Stimulated activated CD8-positive, alpha-beta memory T cell treated with anti-CD3 and anti-CD28 coated beads, Interleukin-15, amount 100 ng/mL, for 1 hour (primary cell): ENCODE measurements at places on chromosomes 6 and 20.

- DNase-seq = no peak
These were observed 62.8 kb downstream of the TBXT start for GRCh38 chr6:166104872-166105271.

GRCh38 chr6:53862662-53863462 is 68.1 kb downstream of the LRRC1 start:
- DNase-seq = no peak

GRCh38 chr6:142698751-142699150 is 246.2 kb downstream of the HIVEP2 start:
- DNase-seq = no peak

- no peak for DNase-seq
These were observed 94.0 kb downstream of the SGK1 start for GRCh38 chr6:134223796-134224420.

- no peak for DNase-seq
These were observed 411.5 kb downstream of the PKHD1 start for GRCh38 chr6:51675922-51676275.

DNA sequence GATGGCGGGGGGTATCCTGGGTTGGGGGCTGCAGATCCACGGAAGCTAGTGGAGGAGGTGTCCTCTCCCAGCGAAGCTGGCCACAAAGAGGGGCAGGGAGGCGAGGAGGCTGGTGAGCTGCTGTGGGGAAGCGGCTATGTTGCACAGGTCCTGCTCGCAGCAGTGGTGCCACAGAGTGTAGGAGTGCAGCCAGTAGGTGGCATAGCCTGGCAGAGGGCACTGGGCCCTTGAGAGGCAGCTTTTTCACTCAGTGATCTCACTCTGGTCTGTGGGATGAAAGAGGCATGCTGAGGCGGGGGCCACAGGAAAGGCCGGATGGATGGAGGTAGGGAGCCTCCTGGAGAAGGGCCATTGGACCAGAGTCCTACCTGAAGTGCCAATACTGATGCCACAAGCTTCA is 2.9 kb upstream of the LY6G6D start:
- no peak for DNase-seq

- no peak for DNase-seq
These were observed 250.9 kb upstream of the RREB1 start for GRCh38 chr6:6856538-6857523.

DNA sequence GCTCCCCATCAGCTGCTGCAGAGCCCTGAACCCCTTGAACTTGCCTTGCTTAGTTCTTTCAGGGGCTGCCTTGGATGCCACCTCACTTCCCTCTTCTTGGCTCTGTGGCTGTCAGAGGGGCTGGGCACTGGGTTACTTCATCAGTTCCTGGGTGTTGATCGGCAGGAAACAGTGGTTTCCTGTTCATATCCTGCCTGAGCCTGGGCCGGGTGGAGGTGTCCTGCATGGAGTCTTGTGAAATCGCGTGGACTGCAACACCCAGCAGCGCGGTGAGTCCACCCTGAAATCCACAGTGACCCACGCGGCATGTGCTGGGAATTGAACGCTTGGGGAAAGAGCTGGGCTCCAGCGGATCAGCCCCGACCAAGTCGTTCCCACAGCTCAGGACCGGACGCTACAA is 97.5 kb downstream of the CDH26 start:
- no peak for DNase-seq

GRCh38 chr6:154261688-154262397 is 94.8 kb downstream of the IPCEF1 start:
- no peak for DNase-seq

DNA sequence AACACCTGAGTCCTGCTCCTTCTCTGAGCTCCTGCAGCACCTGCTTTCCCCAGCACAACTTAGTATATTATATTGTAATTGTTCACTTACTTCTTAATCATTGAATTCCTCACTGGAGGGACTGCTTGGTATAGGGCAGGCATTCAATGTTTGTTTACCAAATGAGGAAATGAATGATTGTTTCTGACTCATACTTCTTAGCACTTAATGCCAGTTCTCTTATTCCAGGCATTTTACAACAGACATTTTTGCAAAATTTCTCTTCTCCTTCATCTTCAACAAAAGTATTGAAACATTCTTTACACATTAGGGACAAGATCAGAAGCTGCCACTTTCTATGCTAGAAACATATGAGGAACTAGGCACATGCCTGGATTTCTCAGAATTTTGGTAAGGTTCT is 119.4 kb downstream of the TBX18 start:
- no peak for DNase-seq

GRCh38 chr20:44314870-44315269 is 3.9 kb upstream of the FITM2 start:
- DNase-seq = no peak

DNA sequence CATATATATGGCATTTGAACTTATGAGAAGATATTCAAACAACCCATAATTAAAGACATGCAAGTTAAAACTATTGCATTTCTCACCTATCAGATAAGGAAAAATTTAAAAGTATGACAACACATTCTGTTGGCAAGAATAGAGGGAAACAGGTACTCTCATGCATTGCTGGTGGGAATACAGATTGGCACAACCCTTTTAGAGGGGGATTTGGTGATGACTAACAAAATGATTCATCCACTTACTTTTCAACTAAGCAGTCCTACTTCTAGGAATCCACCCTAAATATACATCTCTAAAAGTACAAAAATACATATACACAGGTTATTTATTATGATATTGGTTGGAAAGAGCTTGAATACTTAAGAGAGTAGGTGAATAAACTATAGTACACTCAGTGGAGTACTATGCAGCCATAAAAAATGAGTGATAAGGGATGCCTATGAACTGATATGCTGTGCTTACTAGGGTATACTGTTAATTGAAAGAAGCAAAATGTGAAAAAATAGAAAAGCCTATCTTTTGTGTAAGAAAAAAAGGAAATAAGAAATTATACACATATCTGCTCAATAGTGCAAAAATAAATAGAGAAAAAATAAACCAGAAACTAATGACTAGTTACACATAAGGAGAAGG is 42.2 kb downstream of the ADAT2 start:
- no peak for DNase-seq

- no peak for DNase-seq
These were observed 77.5 kb downstream of the CDH22 start for GRCh38 chr20:46230801-46231282.

DNA sequence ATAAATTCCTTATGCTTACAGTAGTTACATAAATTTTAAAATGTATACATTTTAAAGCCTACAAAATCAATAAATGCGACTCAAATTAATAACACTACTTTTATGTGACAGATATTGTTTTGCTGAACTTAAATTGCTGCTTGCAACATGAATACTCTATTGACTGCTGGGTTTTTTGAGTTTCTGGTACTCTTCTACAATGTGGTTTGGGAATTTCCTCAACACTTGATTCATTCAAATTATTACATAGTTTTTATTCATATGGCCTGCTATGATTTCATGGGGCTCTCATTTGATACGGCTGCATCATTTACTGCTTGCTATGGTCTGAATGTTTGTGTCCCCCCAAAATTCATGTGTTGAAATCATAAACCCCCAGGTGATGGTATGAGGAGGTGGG is 2.3 kb upstream of the TXLNB start:
- DNase-seq = no peak

DNA sequence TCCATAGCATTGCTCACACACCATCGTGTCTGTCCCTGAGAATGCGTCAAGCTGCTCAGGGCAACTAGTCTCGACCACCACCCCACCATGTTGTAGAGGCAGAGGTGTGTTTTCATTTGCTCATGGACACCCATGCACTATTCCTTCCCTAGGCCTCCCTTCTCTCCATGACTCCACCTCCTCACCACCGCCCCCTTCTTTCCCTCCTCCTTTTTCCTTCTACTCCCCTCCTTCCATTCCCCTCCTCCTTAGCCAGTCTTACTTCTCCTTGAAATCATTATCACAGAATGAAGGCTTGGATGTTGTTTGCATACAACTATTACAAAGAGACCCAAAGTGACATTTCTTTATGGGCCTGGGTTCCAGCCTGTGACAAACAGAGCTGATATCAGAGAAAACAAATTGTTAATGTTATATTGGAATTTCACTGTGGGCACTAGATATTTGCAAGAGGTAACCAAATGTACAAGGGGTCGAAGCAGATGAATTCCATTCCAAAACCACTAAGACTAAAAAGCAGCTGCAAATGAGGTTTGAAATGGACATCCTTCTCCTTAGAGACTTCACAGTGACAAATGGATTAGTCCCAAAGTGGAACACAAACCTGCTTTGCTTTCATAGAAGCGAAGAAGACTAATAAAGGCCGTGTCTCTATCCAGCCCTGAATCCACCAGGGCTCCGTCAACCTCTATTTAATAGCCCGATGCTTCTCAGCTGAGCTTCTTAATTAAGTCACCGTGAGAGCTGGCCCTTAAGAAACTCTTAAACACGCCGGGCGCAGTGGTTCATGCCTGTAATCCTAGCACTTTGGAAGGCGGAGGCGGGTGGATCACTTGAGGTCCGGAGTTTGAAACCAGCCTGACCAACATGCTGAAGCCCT is 275.8 kb upstream of the SULF2 start:
- no peak for DNase-seq

GRCh38 chr6:46105568-46105967 is 24.2 kb upstream of the ENPP4 start:
- no peak for DNase-seq

- no peak for DNase-seq
These were observed 47.9 kb upstream of the ISM1 start for GRCh38 chr20:13173201-13173600.

- DNase-seq = no peak
These were observed 77.2 kb downstream of the TMEM242 start for GRCh38 chr6:157246048-157246630.

DNA sequence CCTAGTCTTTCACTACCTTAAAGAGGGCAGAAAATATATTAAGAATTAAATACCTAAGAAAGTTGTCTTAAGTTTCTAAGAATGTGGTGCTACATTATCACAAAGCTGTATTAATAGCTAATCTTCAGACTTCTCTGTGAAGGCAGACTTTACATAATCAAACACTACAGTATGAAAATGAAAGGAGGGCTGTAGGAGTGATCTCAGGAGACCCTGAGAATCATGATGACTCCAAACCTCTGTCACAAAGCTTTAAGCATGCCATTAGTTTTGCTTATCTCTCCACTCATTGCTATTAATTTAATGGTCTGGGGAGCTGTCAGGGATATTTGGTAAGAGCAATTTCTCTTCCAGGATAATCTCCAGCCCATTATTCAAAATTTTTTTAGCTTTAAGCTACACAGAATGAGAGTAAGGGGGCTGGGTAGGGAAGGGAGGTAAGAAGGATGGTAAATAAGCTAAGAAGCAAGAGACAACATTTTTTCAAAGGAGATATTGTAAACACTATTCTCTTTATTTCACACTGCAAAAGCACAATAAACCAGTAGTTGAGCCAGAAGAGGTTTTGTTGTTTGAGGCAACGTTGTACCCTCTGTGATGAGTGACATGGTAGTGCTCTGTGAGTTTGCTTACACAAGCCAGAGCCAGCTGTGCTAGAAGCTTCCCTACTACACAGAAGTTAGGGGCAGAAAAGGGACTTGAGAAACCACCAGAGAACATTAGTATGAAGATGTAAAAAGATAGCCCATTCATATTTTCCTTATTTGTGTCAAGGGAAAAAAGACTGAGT is 258.8 kb downstream of the GMDS start:
- no peak for DNase-seq

- DNase-seq = no peak
These were observed 9.7 kb downstream of the NOL7 start for GRCh38 chr6:13624871-13625288.

- DNase-seq = no peak
These were observed 77.0 kb downstream of the TBX18 start for GRCh38 chr6:84687431-84687830.

GRCh38 chr6:51737580-51738360 is 349.6 kb downstream of the PKHD1 start:
- no peak for DNase-seq

GRCh38 chr6:2361195-2361594 is 115.8 kb upstream of the GMDS start:
- DNase-seq = no peak

GRCh38 chr20:23436681-23437080 is 2.8 kb upstream of the CSTL1 start:
- DNase-seq = no peak

DNA sequence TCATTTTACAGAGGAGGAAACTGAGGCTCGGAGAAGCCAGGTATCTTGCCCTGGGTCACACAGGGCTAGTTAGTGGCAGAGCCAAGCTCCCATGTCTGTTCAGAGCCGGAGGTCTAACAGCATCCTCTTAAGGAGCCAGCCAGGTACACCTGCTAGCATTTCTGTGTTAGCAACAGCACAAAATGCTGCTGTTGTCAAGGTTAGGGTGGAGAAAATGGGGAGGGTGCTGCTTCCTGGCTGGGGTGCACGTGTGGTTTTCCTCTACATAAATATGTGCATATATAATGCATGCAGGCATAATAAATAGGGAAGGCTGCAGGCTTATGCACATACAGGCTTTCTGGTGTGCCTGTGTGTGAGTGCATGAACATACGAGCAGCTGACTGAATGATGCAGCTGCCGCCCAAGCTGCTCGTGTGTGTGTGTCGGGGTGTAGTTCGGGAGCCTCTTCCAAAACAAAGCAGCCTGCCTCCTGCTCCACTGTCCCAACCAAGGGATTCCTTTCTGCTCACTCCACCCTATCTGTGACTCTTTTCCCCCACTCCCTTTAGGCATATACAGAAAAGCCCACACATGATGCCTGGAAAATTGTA is 86.6 kb downstream of the CD40 start:
- no peak for DNase-seq

GRCh38 chr6:36679043-36679833 is 724 bp downstream of the CDKN1A start:
- DNase-seq = no peak

DNA sequence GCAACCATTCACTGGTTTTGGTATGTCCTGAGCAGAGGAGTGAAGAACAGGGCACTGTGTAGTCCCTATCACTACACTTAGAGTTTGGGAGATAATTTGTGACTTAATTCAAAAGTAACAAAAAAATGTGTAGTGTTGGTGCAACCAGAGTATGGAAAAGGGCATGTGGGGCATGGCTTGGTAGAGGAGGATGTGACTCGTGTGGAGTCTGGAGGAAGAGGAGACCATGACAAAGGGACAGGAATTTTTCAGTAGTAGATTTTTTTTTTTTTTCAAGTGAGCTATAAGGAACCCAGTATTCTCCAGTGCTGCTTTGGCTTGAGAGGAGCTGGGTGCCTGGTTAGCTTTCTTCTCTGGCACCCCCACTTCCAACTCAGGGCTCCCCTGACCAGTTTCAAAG is 5.1 kb downstream of the MTRES1 start:
- DNase-seq = no peak

DNA sequence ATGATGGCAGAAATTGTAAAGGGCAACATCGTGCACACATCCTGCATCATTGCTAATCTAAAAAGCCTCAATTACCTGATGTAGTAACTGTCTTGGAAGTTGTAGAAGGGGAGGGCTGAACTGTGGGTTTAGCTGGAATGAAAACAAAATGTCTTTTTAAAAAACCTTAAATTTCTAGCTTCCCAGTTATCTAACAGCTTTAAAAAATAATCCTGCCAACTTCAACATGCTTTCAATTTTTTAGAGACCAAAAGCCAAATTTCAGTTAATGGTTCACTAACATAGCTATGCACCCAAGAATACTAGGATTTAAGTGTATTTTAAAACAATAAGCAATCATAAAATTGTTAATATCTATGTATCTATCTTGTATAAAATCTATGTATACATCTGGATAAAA is 11.9 kb downstream of the CD164 start:
- DNase-seq = no peak
